ENCODE measurements at places on chromosomes 13 and 19.

- DNase-seq = no peak
Measured at GRCh38 chr13:68927387-68928026, 1180.1 kb upstream of the ATXN8OS start.

GRCh38 chr13:33284031-33284430 is 1.5 kb downstream of the STARD13 start:
- DNase-seq = no peak

- no peak for DNase-seq
Measured at GRCh38 chr13:94242554-94242953, 236.9 kb downstream of the DCT start.

- DNase-seq = no peak
Measured at GRCh38 chr19:5801796-5802619, 2.9 kb upstream of the NRTN start.

DNA sequence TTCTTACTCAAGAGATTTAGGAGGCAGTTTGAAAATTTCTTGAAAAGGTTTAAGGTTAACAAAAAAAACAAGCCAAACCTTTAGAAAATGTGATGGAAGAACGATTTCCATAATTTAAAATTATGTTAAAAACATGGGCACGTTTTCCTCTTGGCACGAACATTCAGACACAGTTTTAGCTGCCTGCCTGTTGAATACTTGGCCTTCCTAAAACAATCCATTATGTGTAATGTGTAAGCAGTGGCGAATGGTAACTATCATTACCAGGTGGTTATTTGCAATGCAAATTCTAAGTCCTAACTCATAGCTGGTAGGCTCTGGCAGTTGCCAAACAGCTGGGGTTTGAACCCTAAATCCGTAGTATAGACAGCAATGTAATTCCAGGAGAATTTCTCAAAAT is 1425.7 kb upstream of the SLC10A2 start:
- DNase-seq = no peak

DNA sequence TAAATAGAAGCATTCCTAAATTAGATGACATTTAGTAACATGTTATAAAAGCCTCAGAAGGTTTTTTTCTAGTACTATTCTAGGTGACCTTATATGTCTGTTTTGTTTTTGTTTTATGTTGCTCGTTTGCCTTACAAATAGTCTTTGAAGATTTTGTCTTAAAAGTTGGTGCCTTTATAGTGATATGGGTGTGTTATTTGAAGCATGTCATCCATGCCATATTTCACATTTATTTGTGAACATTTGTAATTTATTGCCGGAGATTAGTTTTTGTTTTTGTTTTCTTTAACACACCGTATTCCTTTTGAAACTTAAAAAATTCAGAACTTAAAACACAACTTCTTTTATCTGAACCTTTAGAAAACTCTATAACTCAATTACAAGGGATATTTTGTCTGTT is 422.8 kb upstream of the PCDH9 start:
- no peak for DNase-seq

GRCh38 chr13:44904967-44905366 is 84.3 kb downstream of the NUFIP1 start:
- DNase-seq = no peak

Data from NCI-H2029 treated with DMSO at 0.1 percent for 48 hours (cell line).